ENCODE measurements at places on chromosomes 7 and 10. TPM values are rescaled to one million over a fixed set of nuclear protein-coding genes. Genes with fewer than 3 reads are reported as not detected.

The GHRHR gene
- not detected for total RNA-seq

The FBH1 gene
- 80.2 TPM for total RNA-seq

The ASB10 gene
- total RNA-seq, result not detected

The GPC2 gene
- 1.4 TPM for total RNA-seq

The SOSTDC1 gene
- total RNA-seq, result under 0.01 TPM

The TUBAL3 gene
- not detected for total RNA-seq

The OPN1SW gene
- not detected for total RNA-seq

The C7orf33 gene
- total RNA-seq, result not detected

The TRDMT1 gene
- 7.1 TPM for total RNA-seq

The RNF133 gene
- total RNA-seq, result 0.59 TPM

The ZNF438 gene
- 5.0 TPM for total RNA-seq

The PTPRN2 gene
- 0.36 TPM for total RNA-seq

The VAX1 gene
- total RNA-seq, result not detected
